Inflammatory macrophage (primary cell): ENCODE measurements at places on chromosomes 3 and 15.

DNA sequence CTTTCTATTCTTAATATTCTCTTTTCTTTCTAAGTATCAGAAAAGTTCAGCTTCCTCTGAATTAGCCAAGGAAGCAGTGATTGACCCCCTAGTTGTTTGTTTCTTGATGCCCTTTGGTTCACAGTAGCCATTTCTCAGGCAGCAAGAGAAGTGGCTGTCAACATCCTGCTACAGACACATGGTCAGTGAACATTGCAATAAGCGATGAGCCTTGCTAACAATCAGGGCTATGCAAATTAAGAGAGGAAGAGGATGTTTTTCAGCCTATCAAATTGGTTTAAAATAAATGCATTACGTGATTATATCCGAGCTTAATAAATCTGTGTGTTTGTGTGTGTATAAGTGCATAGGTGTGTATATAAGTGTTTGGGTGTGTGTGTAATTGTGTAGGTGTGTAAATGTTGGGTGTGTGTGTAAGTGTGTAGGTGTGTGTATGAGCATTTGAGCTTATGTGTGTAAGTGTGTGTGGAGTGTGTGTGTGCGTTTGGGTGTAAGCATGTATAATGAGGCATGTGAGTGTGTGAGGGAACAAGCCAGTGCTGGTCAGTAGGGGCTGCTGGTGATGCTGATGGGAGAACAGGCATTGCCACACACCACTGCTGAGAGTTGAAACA is 78.1 kb upstream of the XCR1 start:
- DNase-seq: peak; percentile 63

- no peak for DNase-seq
Measured at GRCh38 chr3:120773932-120774331, 31.4 kb downstream of the GTF2E1 start.

DNA sequence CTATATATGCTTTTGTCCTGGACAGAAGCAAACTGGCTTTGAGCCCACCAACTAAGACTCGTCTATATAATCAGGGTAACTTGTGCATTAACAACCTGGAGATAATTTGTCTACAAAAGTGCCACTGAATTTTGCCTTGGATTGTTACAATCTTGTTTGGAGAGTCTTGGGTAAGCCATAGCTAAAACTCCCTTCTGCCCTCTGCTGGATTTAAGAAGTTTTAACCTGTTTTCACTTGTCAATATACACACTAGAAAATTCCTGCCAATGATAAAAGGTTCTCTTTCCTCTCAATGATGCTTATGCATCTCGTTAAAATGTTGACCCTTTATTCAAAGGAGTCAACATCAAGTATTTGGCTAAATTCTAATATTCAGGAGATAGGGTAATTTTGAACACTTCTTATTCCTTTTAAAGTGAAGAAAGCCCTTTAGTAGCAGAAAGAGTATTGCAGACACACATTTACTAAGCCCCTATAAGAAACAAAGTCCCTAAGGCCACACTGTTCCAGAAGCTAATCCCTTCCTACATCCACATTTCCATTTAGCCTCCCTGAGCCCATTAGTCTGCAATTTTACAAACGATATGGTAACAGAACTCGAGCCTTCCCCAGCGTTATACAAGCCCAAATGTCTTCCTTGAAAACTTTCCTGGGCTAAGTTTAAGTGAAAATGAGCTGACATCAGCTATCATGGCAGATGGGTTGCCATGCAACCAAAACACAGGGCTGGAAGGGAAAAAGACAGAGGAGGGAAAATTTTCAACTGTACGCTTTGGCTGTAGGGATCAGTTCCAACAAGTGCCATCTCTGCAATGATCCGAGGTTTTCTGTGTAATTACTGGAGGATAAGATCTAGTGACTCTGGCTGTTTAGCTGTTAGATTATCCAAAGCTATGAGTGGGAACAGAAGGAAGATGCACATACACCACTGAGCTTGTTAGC is 75.9 kb upstream of the FGF12 start:
- DNase-seq: peak; percentile 34

DNA sequence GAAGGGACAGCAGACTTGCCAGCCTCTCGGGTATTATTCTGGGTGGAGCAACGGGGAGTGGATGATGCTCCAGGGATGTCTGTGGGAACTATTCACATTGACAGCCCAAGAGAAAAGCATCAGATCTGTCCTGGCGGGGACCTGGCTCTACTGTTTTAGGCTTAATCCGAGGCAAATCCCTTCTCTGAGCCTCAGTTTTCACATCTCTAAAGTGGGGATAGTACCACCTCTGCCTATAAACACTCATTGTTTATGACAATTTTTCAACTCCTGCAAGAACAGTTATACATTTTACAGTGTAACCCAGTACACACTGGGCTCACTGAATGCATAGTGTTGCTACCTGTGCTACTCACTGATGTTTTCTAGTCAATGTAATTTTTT is 9.3 kb downstream of the PDIA5 start:
- no peak for DNase-seq

DNA sequence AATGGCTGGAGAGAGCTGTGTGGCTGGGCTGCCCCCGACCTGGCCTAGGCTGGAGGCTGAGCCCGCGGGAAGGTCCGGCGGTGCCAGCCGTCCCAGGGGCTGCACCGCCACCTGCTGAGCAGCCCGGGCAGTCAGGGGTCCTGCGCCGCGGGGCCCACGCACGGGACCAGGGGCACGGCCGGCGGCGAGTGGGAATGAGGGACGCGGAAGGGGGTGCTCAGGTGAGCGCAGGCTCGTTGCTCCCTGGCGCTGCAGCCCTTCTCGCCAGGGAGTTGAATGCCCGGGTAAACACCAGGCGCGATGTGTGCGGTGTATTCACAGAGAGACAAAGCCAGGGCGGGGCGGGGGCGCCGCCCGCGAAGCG is 666 bp upstream of the SEMA3F start:
- no peak for DNase-seq

DNA sequence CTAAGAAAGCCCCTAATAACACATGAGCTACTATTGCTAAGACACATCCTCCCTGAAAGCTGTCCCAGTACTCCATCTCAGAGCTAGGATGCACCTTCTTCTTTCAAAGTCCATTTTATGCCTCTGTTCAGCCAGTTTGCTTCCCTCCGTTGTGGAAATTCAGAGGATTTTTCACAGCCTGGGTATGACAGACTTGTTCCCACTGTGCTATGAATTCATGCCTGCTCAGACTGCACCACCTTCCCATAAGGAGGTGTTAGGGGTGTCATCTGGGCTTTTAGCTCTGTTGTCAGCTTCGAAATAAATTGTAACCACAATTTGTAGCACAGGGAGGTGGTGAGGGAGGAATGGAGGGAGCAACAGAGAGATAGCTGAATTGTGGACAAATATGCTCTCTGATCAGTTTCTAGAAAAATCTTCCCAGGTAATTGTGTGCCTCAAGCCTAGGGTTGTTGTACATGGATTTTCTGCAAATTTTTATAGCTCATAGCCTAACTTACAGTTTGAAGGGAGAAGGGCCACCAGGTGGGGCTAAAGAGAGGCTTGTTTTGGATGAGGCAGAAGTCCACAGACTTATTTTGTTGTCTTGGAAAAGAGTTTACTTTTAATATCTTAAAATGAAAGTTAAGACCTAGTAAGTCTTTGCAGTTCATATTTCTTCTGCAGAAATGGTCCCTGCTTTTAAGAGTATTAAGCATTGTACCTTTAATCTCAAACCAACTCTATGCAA is 462.0 kb downstream of the PDCD6IP start:
- peak; percentile 78 for DNase-seq

DNA sequence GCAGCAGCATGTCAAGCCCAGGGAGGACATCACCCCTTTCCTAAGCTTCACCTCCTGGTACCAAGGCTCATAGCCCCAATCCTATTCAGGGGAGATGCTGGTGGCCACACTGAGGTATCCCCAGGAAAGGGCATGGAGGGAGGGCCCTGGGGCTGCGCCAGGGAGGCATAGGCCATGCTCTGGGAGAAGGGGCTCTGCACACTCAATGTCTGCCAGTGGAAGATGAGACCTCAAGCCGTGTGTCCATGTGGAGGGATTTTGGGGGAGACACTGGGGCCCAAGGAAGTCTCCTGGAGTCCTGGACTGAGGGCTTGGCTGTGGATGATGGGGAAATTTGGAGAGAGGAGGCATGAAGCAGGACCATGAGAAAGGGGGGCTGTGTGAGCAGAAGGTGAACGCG is 21.2 kb upstream of the PRR23E start:
- DNase-seq: no peak

DNA sequence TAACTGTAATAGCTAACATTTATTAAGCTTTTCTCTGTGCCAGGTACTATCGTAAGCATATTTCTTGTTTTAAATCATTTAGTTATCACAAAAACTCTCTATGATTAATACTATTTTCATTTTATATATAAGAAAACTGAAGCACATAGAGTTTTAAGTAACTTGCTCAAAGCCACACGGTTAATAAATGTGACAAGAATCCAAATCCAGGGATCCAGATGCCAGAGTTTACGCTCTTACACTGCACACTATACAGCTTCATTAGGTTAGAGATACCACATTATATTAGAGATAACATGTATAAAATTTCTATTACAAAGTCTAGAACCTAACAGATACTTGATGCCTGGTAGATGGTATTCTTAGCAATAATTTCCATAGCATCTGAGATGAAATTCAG is 265.2 kb downstream of the SHOX2 start:
- DNase-seq: no peak

GRCh38 chr3:187978433-187979011 is 175.4 kb upstream of the LPP start:
- no peak for DNase-seq

DNA sequence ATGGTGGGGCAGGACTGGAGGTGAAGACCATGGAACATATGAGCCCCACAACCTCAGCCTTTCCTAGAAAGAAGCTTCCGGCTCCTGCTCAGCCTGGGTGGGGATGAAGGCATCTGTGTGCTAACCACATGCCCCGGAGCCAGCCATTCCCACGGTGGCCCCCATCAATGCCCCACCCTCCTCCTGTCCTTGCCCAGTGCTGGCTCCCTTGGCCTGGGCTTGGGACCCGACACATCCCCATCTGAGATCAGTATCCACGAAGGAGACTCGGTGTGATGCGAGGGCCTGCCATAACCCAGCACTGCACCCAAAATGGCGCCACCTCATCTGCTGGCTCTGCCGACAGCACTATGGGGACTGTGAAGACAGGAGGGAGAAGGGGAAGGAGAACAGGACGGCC is 16.5 kb upstream of the PLXND1 start:
- no peak for DNase-seq

GRCh38 chr3:162218479-162218878 is 721.9 kb downstream of the OTOL1 start:
- no peak for DNase-seq

- no peak for DNase-seq
Measured at GRCh38 chr15:66935688-66936087, 129.7 kb upstream of the SMAD3 start.

DNA sequence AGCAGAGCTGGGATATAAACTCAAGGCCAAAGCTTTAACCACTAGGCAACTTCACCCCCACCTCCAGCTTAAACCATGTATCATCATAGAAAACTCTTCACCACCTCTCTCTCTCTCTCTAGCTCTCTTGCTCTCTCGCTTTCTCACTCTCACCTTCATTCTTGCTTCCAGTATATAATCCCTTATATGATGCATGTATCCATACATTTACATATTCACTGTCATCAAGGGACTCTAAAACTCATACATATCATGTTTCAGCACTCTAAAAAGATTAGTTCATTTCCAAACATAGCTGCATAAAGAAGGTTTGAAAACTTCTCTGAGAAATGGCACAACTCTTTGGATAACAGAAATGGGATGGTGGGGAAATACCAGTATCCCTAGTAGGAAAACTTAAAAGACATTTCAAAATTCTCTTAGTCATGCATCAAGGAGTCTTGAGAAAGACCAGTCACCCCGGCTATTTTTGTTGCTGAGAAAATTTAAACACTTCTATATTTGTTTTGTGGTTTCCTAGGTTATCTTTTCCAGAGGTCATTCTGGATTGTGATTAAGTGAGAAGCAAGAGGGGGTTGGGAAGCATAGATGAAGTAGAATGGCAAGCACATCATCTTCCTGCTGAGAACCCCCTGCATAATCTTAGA is 447.8 kb upstream of the THBS1 start:
- peak; percentile 46 for DNase-seq

GRCh38 chr15:52679232-52680040 is at the start of gene ATOSA:
Gene ATOSA, minus strand, starts transcription at chr15:52679388. Its CDS starts 1,367 bp downstream, at chr15:52678021.
- DNase-seq: peak; percentile 83

- DNase-seq: peak; percentile 60
Measured at GRCh38 chr15:78069462-78070029, 8.0 kb downstream of the TBC1D2B start.

- DNase-seq: no peak
Measured at GRCh38 chr3:14263317-14264005, 84.8 kb downstream of the LSM3 start.

- no peak for DNase-seq
Measured at GRCh38 chr15:92637626-92638025, 17.9 kb downstream of the FAM174B start.

GRCh38 chr3:116038968-116039650 is 406.2 kb downstream of the LSAMP start:
- DNase-seq: peak; percentile 1

DNA sequence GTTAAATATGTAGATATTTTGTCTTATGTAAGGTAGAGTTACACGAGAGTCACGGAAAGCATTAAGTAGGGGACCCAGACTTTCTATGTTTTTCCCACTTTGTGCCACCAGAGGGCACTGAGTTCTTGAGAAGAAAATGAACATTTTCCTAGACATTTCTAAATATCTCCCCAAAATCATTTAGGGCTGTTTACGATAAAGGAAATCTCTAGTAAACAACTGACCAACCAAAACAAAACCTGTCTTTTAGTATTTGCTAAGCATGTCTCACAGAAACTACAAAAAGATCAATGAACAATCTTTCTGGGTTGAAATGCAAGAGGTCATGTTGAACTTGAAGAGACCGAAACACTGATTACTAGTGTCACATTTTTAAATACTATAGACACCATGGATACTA is 16.1 kb downstream of the POU1F1 start:
- DNase-seq: peak; percentile 59

GRCh38 chr15:81611679-81612078 is 237.7 kb upstream of the TMC3 start:
- DNase-seq: no peak

DNA sequence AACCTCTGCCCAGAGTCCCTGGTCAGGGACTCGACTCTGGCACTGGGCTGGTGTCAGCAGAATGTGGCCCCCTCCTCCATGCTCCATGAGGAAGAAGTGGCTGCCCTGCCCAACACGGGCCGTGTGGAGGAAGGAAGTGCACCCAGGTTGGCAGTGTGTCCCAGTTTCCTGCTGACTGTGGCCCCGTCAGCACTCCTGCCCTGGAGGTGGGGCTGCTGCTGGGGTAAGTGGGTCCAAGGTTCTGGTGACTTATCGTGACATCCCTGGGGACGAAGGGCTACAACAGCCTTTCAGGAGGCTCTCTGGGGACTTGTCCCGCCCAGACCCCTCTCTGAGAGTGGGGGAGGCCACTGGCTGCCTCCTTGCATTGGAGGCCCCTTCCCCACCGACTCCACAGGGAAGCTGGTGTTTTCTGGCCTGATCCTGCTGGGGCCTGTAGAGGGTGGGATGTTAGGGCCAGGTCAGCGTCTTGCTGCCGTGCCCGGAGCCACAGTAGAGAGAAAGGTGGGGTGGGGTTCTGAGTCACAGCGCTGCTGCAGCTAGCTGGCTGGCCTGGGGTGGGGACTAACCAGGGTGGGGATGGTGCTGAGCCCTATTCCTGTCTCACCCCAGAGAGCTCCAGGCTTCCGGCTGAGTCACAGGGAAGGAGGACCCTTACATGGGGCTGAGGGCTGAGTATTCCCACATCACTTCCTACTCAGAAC is 10.5 kb downstream of the SEMA4B start:
- no peak for DNase-seq
